ENCODE measurements at places on chromosomes 11 and 22. TPM values are rescaled to one million over a fixed set of nuclear protein-coding genes. Genes with fewer than 3 reads are reported as not detected.

DNA sequence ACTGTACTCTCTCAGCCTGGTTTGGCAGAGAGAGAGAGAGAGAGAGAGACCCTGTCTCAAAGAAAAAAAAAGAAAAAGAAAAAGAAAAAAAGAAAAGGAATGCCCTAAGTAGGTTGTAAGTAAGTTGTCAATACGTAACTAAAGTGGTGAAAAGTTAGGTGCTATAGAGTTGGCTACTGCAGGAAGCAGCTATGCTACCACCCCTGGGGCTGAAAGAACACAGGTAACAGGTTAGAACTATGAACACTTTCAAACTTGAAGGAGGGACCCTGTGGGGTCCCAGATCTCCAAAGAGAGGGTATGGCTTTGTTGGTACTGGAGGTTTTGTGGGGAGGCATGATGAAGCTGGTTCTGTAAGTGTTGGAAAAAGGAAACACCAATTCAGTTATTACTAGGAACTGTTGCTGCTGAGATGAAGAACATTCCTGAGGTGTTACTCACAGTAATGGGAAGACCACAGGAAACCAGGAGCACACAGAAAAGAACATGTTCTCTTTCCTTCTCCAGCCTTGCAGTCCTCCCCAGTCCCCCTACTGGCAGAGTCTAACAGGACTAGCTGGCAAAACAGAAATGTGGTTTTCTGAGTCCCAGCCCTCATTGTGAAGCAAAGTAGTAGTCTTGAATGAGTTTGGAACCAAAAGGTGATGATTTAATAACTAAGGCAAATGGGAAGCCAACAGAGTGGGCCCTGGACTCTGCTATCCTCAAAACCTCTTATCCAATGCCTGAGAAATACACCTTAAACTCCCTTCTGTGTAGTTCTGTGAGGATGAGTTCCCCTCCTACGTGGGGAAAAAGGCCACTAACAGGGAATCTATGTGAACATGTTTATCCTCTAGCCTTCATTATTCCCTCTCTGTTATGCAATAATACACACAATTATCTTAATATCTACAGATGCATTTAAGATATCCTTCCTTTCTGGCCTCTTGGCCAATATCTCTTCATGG, 427.0 kb upstream of the DDI1 start:
- no peaks in the 10 kb centered on the region for H3K4me1 ChIP-seq
- H3K36me3 ChIP-seq, result no peaks in the 10 kb centered on the region
- H3K27me3 ChIP-seq, result no peaks in the 10 kb centered on the region
- DNase-seq, result no peak

DNA sequence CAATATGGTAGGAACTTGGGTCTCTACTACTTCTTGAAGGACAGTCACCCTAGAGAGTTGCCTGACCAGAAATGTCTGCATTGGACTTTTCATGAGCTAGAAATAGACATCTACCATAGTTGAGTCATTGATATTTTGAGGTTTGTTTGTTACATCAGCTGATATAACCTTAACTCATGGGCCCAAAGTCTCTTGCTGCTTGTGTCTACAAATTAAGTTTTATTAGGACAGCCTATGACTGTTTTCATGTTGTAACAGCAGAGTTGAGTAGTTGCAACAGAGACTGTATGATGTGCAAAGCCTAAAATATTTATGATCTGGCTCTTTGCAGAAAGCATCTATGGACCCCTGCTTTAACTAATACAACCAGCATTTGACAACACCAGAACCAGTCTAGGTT, 155.3 kb downstream of the MIAT start:
- no peaks in the 10 kb centered on the region for H3K27me3 ChIP-seq
- H3K36me3 ChIP-seq, result no peaks in the 10 kb centered on the region
- H3K4me1 ChIP-seq, result peaks cover 5% of the 10 kb centered on the region
- no peak for DNase-seq
- no peak overlapping the region for H3K4me3 ChIP-seq

GRCh38 chr11:121341609-121342008, 49.0 kb downstream of the SC5D start:
- H3K4me3 ChIP-seq, result no peak overlapping the region
- no peak overlapping the region for H3K27ac ChIP-seq
- no peak for DNase-seq
- H3K36me3 ChIP-seq, result no peaks in the 10 kb centered on the region

DNA sequence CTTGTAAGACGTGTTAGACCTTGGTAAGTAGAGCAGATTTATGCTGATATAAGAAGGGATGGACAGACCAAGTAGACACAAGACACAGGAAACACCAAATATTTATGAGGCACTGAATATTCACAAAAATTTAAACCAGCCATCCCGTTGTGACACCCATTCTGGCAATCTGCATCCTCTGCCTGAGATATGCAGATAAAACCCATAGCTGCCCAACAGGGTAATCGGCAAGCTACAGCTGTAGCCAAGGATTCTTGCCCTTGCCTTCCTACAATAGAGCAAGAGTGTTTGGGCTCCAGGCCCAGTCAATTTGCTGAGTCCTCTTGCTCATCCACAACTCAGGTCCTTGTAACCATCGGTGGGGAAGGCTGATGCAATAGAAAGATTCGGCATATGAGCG, 18.5 kb upstream of the MPZL2 start:
- no peak for DNase-seq
- no peaks in the 10 kb centered on the region for H3K27me3 ChIP-seq
- no peaks in the 10 kb centered on the region for H3K4me1 ChIP-seq
- no peaks in the 10 kb centered on the region for H3K36me3 ChIP-seq

OPCML gene
- total RNA-seq, result not detected

PRR5L gene
- total RNA-seq, result 2.6 TPM

SLC22A12 gene
- total RNA-seq, result not detected

LRP4 gene
- total RNA-seq, result 20.4 TPM

C2CD2L gene
- 20.8 TPM for total RNA-seq

DNA sequence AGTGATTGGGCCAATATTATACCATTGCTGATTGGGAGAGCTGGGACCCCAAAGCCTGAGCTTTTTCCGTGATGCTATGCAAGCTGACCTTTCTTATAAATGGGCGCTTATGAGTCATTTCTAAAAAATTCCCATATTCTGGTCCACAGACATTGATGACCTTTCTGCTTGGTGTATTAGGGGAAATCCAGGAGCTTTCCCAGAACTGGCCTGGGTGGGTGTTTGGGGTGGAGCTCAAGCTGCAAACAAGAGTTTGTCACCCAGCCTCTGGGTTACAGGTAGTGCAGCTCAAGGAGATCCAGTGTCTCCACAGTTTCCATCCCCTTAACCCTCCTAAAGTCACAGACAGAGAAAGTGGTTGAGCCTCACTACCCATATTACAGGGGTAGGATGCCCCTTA, 67.7 kb downstream of the CCDC81 start:
- H3K27ac ChIP-seq, result no peak overlapping the region
- H3K4me3 ChIP-seq, result no peak overlapping the region
- DNase-seq, result no peak
- no peaks in the 10 kb centered on the region for H3K4me1 ChIP-seq

GRCh38 chr11:1330473-1330872, 21.0 kb upstream of the TOLLIP start:
- no peaks in the 10 kb centered on the region for H3K36me3 ChIP-seq
- no peak overlapping the region for H3K27ac ChIP-seq
- H3K27me3 ChIP-seq, result no peaks in the 10 kb centered on the region
- H3K4me1 ChIP-seq, result peaks cover 3% of the 10 kb centered on the region
- no peak for DNase-seq

GRCh38 chr22:48456449-48456848, 1371.2 kb downstream of the BRD1 start:
- H3K4me1 ChIP-seq, result no peaks in the 10 kb centered on the region
- H3K27me3 ChIP-seq, result no peaks in the 10 kb centered on the region
- H3K36me3 ChIP-seq, result no peaks in the 10 kb centered on the region
- H3K4me3 ChIP-seq, result no peak overlapping the region

GRCh38 chr11:64340671-64341335, 799 bp downstream of the CCDC88B start:
- peak; percentile 19 for DNase-seq
- H3K36me3 ChIP-seq, result no peaks in the 10 kb centered on the region
- H3K27me3 ChIP-seq, result no peaks in the 10 kb centered on the region
- H3K4me1 ChIP-seq, result peaks cover 11% of the 10 kb centered on the region
- H3K4me3 ChIP-seq, result no peak overlapping the region

DNA sequence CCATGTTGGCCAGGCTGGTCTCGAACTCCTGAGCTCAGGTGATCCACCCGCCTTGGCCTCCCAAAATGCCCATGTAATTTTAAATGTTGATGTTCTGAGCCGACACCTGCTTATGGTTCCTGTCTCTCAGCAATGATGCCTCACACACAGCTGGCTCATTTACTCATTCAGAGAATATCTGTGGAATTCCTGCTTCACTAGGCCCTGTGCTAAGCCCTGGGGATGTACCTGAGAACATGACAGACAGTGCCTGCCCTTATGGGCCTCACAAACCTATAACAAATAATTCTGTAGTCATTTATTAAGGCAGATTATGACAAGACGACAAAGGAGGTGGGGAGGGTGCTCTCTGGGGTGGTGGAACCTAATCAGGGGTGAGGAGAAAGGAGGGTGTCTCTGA, 93.7 kb downstream of the PRR5L start:
- no peaks in the 10 kb centered on the region for H3K27me3 ChIP-seq
- H3K4me1 ChIP-seq, result no peaks in the 10 kb centered on the region
- no peak overlapping the region for H3K27ac ChIP-seq
- no peaks in the 10 kb centered on the region for H3K36me3 ChIP-seq
- H3K4me3 ChIP-seq, result no peak overlapping the region
- no peak for DNase-seq

C11orf24 gene
- 14.3 TPM for total RNA-seq

GRCh38 chr11:124776865-124777645, 15.0 kb upstream of the ESAM start:
- no peak for DNase-seq
- peaks cover 17% of the 10 kb centered on the region for H3K4me1 ChIP-seq
- no peaks in the 10 kb centered on the region for H3K27me3 ChIP-seq

UCP3 gene
- 1.6 TPM for total RNA-seq

SGSM1 gene
- 3.6 TPM for total RNA-seq

DNA sequence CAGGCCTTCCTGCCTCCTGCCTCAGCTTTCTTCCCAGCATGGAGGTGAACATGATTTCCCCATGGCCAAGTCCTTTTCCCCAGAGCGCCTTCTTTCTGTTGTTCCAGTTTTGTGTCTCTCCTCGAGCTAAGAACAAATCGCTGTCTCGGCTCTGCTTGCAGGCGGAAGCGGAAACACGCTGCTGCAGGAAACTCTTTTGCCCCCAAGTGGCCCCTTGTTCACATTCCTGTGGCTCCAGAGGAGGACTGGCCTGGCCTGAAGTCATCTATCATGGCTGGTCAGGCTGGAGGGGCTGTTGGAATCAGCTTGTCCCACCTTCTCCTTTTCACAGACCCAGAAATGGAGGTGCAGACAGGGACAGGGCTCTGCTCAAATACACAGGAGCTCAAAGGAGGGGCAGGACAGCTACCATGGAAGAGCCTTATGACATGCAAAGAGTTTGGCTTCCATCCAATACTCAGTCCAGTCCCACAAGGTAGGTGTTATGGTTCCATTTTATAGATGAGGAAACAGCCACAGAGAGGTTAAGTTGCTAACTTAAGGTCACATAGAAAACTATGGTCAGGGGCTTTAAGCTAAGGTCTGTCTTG, 182.2 kb upstream of the SYT13 start:
- H3K4me3 ChIP-seq, result no peak overlapping the region
- H3K36me3 ChIP-seq, result no peaks in the 10 kb centered on the region
- no peak overlapping the region for H3K27ac ChIP-seq
- DNase-seq, result no peak

KCNQ1 gene
- total RNA-seq, result 46.1 TPM

DNA sequence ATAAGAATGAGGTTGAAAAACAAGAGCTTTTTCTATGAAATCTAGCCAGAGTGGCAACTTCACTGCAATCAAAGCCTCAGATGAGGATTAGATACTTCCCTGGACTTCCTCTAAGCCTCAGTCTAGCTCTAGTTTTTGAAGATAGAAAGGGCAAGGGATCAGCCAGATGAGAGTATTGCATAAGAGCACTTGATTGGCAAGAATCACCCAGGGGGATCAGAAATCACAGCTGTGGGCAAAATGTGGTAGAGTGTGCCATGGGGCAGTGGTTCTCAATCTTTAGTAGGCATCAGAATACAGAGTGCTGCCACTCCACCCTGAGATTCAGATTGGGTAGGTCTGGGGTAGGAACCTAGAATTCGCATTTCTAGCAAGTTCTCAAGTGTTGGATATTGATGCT, 82.4 kb downstream of the EXT2 start:
- H3K4me1 ChIP-seq, result peaks cover 3% of the 10 kb centered on the region
- H3K36me3 ChIP-seq, result no peaks in the 10 kb centered on the region
- H3K27ac ChIP-seq, result no peak overlapping the region
- no peak for DNase-seq
- no peaks in the 10 kb centered on the region for H3K27me3 ChIP-seq

All from body of pancreas (tissue), 4 donors.